ENCODE measurements at places on chromosomes 6 and 20.

DNA sequence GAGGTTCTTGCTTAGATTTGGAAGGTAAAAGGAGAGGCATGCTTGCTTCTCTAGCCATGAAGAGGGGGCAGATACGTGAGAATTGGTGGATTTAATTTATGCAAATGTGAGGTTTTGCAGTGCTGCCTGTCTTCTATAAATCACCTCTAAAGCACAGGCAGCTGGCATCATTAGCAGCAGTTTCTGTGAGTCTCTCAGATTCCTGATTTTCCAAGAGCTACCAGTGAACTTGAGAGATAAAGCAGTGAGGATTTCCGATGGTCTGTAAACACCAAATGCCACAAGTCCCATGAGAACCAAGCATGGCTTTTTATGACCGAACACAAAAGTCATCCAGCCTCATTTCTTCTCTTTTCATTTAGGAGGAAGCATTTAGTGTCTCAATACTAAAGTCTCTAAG lies 3.2 kb upstream of the SIRPB2 start:
- no peak for DNase-seq

DNA sequence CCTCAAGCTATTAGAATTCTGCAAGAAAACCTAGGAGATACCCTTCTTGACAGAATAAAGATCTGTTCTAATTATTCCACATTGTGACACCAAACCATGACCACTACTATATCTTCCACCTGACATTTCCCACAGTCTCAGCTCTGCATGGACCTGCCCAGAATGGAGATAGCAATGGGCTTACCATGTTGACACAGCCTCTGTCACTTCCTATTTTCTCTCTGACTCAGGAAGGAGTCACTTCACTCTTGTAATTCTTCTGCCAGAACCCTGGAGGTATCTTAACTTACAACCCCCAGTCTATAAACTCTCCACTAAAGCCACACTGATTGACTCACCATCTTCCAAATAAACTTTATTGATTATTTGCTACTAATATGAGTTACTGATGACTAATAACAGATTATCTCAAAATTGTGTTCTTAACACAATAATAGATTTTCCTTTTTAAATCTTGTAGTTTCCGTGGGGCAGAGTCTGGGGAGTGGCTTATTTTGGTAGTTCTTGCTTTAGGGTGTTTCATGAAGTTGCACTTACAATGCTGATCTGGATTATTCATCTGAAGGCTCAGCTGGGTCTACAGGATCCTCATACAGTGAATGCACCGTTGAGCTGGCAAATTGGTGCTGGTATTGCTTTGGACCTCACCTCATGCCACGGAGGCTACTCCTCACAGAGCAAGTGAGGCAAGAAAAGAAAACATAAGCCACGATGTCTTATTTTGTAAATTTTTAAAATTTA lies 869.9 kb downstream of the KIF16B start:
- DNase-seq, result no peak

GRCh38 chr6:109782491-109782999 lies 91.4 kb downstream of the FIG4 start:
- DNase-seq, result no peak

- no peak for DNase-seq
Observed at GRCh38 chr20:47253872-47254271, 102.6 kb downstream of the ZMYND8 start.

GRCh38 chr6:18342223-18342622 lies 44.9 kb upstream of the RNF144B start:
- no peak for DNase-seq

DNA sequence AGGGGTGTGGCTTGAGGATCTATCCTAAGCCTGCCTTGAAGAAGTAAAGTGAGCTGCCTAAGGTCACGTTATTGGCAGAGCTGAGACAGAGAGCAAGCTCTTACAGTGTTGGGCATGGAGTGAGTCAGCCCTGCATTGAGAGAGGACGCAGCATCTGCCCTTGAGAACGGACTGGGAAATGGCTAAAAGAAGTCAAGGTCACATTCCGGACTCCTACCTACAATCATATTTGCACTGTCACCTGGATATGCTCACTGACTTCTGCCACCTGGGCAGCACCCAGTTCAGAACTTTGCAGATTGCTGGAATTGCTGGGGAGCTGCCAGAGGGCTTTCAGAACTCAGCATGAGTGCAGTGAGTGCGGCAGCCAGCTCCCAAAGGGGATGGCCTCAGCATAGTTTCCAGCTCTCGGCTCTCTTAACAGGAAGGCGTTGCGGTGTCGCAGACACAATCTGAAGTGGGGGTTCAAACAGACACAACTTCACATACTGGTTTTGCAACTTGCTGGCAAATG lies 199.3 kb upstream of the SGK1 start:
- DNase-seq, result no peak

GRCh38 chr6:156982168-156982567 lies 205.0 kb downstream of the ARID1B start:
- no peak for DNase-seq

- DNase-seq, result peak; percentile 73
Observed at GRCh38 chr6:89297695-89298351, 17.3 kb downstream of the GABRR2 start.

- DNase-seq, result no peak
Observed at GRCh38 chr20:8647961-8648441, 420.9 kb upstream of the PLCB4 start.

- DNase-seq, result no peak
Observed at GRCh38 chr6:18161431-18161830, 6.2 kb downstream of the KDM1B start.

- peak; percentile 23 for DNase-seq
Observed at GRCh38 chr6:2563635-2564034, 187.1 kb downstream of the MYLK4 start.

DNA sequence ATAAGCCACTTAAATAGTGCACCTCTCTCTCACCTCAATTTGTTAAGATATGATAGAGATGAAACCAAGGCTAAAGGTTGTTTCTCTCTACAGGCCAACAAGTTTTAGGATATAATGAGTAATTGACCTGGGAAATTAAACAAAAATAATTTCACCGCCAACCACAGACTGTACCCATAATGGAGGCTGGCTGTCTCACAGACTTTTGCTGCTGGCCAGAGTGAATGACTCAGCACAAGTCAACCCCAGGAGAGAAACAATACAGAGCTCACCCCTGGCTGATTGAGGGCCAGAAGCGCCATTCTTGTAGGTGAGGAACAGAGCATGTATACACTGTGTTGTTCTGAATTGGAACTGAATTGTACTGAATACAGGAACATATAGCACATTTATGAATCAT lies 99.9 kb downstream of the CAP2 start:
- no peak for DNase-seq

DNA sequence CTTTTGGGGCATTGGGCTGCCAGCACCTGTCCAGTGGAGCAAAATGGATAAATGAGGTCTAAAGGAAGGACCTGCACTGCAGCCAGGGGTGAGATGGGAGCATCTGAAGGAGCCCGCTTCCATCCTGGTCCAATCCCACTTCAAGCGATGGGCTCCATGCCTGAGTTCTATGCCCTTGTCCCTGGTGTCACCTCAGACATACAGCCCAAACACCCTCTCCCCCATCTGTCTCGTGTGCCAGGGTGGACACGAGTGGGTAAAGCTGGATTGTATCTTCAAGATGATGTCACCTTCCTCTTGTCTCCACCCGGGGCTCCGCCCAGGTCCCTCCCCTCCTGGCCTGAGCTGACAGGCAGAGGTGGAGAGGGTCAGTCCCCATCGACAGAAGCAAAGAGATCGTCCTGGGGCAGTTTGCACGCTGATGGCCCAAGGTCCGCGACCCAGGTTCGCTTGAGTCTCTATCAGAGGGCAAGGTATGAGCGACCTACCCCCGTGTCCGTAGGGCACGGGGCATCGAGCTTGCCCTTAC lies 544 bp downstream of the SMIM29 start:
- DNase-seq, result no peak

- no peak for DNase-seq
Observed at GRCh38 chr20:56171087-56172012, 77.2 kb upstream of the MC3R start.

GRCh38 chr6:134074151-134075055 lies 22.0 kb upstream of the SLC2A12 start:
- DNase-seq, result no peak

DNA sequence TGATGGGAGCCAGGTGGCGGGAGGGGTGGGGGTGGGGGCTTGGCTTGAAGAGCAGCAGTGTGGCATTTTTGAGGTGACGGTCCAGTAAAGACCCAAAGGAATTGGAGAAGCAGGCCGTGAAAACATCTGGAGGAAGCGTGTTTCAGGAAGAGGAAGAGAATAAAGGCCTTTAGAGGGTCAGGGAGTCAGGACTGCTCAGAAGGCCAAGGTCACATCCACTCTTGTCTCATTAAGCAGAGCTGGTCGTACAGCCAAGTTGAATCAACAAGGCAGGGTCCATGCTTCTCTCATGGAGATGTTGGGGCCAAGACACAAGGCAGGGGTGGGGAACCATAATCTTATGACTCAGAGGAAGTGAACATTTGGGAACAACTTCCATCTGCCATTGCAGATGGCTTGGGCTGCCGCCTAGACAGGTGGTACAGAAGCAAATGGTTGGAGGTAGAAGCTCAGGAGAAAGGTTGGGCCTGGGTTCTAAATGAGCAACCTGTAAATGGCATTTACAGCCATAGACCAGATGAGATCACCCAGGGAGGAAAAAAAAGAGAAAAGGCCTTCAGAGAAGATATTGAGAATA lies 179.6 kb downstream of the TTLL2 start:
- DNase-seq, result no peak

GRCh38 chr6:130679684-130680083 lies 147.5 kb upstream of the SMLR1 start:
- DNase-seq, result no peak

- DNase-seq, result no peak
Observed at GRCh38 chr6:169190970-169191369, 62.7 kb downstream of the THBS2 start.

- DNase-seq, result no peak
Observed at GRCh38 chr6:106609699-106610098, 19.6 kb downstream of the RTN4IP1 start.

DNA sequence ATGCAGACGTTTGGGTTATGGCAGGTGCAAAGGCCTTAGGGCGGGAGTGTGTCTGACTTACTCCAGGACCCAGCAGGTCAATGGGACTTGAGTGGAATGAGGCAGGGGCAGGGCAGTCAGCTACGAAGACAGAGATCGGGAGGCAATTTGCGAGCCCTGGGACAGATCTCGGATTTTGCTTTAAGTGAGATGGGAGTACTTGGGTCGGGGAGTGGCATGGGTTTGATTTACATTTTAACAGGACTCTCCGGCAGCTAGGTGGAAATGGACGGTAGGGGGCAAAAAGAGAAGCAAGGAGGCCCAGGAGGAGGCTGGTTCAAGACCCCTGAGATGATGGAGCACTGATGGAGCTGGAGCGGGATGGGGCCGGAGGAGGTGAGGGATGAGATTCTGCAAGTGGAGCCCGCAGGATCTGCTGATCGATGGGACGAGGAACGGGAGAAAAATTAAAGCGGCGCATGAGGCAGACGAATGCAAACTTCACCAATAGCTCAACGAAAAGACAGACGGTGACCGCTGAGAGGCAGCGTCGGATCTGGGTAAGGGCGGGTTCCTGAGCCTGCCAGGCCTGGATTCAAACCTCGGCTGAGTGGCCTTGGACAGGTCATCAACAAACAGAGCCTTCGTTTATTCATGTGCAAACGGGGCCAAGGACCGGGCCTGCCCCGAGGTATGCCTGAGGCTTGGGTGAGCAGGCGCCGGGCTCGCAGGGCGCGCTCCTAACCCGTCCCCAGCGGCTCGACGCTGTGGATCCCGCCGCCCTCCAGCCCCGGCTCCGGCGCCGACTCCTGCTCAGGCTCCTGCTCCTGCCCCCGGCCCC lies 756 bp upstream of the RBCK1 start:
- DNase-seq, result peak; percentile 67

DNA sequence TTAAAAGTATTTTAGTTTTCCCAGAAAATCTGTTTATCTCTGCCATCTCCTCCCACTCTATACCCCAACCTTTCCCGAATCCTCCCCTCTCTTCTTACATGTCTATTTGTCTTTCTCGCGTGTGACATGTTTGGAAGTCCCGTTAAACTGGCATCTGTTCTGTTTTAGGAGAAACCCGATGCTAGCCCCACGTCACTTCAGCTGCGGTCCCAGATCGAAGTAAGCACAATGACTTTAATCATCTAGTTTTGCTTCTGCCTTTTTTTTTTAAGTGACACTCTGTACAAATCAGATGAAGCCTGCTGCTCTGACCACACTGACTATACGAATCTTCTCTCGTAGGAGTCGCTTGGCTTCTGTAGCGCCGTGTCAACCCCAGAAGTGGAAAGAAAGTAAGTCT lies 97.4 kb downstream of the SASH1 start:
- no peak for DNase-seq

GRCh38 chr6:37454420-37455140 lies 21.6 kb downstream of the CMTR1 start:
- DNase-seq, result no peak

- DNase-seq, result no peak
Observed at GRCh38 chr20:17969884-17970409, 1.1 kb downstream of the MGME1 start.

GRCh38 chr6:167125410-167125809 lies 2.5 kb downstream of the CCR6 start:
- DNase-seq, result no peak

GRCh38 chr6:69868961-69869360 lies 2.6 kb downstream of the COL19A1 start:
- DNase-seq, result no peak

GRCh38 chr6:134340179-134340975 lies 22.5 kb upstream of the SGK1 start:
- no peak for DNase-seq

DNA sequence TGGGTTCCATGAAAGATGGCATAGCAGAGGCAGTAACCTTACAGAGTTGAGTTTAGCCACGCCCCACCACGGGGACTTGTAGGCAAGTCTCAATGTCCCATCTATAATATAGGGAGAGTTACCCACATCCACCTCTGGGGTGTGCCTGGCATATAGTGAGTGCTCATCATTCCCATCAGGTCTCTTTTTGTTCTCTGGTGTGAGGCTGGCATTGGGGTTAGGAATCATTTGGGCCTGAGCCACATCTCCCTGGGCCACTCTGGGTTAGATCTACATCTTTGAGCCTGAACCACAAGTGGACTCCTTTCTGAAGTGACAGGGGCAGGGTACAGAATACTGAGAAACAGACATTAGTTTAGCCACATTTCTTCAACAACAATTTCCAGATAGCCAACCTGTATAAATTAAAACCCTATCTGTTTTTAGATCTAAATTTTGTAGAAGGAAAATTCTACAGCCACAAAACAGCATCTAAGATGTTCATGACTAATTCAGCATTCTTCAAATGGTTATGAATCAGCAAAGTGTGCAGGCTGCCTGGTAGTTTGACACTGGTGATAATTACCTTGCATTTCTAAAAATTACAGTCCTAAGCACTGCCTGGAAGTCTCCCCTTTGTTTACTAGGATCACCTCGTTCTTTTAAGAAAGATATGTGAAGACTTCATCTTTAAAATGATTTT lies 20.1 kb downstream of the RNF24 start:
- DNase-seq, result no peak

Data from stimulated activated CD4-positive, alpha-beta T cell treated with anti-CD3 and anti-CD28 coated beads, Interleukin-12 subunit alpha, Interleukin-12 subunit beta, amount 100 ng/mL, for 48 hours (primary cell).